ENCODE measurements at places on chromosomes 2 and 18.
A peak's percentile ranks its signal among the peaks of the same experiment; 100 is the strongest.

- DNase-seq: no peak
Measured at GRCh38 chr2:189015359-189015758, 41.2 kb downstream of the COL3A1 start.

GRCh38 chr2:105597011-105597805 lies 147.5 kb upstream of the NCK2 start:
- DNase-seq: no peak

DNA sequence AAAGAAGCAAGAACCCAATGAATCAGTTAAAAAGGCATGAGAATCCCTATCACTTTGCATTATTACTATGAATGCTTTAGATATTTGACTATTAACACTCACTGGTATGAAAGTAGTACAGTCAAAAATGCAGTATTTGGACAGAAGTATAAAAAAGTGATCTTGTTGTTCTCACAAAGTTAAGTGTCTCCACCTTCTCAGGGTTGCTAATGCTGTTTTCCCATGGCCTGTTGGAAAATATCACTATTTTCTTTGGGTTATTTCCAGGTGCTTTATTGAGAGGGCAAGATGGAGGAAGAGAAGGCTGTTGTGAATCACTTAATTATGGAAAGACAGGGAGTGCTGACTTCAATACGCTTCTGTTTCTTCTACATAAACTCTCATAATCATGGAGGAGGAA lies 13.6 kb upstream of the CREB1 start:
- DNase-seq: no peak

- no peak for DNase-seq
Measured at GRCh38 chr2:108833219-108833618, 46.6 kb downstream of the CCDC138 start.

DNA sequence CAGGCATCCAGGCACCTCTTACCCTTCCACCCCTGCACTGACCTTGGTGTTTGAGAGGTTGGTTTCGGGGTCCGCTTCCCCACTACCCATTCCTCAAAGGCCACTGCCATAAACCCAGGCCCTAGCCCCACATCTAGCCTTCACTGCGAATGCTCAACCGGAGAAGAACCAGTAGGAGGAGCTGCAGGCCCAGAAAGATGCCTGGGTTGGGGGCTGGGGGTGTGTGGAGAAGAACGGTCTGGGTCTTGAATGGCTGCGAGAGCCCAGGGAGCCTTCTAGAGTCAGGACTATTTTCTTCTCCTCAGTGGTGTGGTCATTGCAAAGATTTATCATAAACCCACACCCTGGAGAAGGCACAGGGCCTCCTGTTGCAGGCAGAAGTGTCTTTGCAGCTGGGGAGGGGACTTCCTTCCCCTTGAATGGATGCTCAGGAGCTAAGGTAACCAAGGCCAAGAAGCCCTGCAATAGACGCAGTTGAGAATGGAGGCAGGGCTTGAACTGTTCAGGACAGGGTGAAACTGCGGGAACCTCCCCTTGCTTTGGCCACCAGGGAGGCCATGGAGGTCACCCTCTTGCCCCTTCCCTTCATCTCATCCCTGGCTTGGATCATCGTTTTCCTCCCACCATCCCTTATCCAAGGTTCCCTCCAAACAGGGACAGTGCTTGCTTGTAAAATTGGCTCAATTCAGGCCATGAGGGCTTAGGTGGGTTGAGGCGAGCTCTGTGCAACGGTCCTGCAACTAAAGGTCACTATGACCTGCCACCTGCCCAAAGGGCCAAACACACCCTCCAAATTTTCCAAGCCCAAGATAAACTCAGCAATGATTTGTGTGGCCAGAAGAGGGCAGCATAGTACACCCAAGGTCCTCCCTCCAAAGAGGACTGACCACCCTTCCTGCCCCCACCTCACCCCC lies 20.9 kb downstream of the THNSL2 start:
- DNase-seq: no peak

DNA sequence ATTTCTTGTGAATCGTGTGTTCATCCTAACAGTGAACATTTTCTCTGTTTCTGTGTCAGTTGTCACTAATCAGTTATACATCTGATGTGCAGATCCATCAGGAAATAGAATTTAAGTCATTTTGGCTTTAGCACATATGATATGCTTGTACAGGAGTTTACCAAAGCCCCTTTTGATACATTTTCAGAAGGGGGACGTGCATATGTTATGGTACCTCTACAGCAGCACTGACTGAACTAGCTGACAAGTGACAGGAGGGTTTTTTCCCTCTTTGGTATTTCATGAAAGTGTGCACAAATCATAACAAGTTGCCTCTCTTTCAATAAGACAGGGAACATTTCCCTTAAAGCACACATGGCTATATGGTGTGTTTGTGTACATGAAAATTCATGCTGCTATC lies 536.5 kb downstream of the PLCL1 start:
- no peak for DNase-seq

- DNase-seq: no peak
Measured at GRCh38 chr2:28544922-28545589, 49.2 kb downstream of the PLB1 start.

- peak; percentile 47 for DNase-seq
Measured at GRCh38 chr18:9825571-9826073, 60.2 kb upstream of the TXNDC2 start.

- no peak for DNase-seq
Measured at GRCh38 chr2:146992466-146992865, 852.4 kb upstream of the ACVR2A start.

- no peak for DNase-seq
Measured at GRCh38 chr18:9714266-9715087, 6.4 kb downstream of the RAB31 start.

DNA sequence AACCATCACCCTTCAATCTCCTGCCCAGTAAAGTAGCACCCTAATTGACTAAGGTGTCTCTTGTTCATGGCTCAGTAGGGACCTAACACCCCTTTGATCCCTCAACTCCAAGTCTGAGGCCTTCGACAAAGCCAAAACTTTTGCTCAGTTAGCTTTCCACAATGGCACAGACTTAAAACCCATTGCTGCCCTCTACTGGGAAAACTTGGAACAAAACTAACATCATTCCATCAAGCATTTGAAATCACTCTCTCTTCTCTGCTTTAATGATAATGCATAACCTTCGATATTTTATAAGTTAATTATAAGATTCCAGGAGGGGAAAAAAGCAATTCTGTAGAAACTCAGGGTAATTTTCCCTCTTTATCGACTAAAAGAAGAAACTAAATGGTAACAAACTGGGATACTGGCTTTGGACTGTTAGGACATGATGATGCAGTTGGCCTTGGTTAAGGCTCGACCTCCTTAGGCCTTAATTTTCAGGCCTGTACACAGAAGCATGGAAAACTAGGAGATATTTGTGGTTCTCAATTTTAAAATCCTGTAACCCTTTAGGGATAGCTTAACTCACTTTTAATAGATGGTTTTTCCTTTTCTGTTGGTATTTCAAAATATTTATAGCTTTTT lies 127.8 kb downstream of the STK39 start:
- DNase-seq: peak; percentile 24

DNA sequence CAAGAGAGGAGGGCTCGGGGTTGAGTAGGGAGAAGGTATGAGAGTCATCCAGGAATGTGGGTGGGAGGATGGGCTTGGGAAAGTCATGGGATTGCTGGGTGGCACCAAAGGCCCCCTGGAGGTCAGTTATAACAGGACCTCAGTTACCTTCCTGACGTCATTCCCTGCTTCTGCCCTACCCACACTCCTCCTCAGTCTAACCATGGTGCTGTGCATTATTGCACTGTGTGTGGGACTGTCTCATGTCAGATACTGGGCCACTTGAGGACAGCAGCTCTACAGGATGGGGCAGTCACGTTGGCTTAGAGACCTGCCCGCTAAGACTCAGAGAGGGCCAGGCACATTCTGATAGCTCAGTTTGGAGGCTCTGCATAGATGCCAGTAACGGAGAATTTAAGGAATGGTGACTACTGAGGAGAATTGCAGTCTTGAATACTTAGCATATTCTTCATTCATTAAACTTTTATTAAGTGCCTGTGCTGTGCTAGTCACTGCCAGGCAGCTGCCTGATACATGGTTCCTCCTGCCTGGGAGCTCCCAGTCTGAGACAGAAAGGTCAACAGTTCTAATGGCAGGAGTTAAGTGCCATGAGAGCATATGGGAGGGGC lies 90.5 kb downstream of the LAMA3 start:
- no peak for DNase-seq

DNA sequence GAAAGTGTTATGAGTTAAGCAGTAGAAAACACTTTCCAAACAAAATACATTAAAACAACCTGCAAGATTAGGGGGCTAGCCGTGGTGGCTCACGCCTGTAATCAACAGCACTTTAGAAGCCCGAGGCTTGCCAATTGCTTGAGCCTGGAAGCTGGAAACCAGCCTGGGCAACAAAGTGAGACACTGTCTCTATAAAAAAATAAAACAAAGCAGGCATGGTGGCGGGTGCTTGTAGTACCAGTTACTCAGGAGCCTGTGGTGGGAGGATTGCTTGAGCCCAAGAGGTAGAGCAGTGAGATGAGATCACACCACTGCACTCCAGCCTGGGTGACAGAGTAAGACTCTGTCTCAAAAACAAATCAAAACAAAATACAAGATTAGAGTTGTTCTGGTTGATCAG lies 208.3 kb downstream of the ERBB4 start:
- DNase-seq: no peak

- no peak for DNase-seq
Measured at GRCh38 chr2:115414466-115414865, 972.0 kb downstream of the DPP10 start.

- DNase-seq: no peak
Measured at GRCh38 chr18:79389689-79390088, 6.0 kb upstream of the NFATC1 start.

DNA sequence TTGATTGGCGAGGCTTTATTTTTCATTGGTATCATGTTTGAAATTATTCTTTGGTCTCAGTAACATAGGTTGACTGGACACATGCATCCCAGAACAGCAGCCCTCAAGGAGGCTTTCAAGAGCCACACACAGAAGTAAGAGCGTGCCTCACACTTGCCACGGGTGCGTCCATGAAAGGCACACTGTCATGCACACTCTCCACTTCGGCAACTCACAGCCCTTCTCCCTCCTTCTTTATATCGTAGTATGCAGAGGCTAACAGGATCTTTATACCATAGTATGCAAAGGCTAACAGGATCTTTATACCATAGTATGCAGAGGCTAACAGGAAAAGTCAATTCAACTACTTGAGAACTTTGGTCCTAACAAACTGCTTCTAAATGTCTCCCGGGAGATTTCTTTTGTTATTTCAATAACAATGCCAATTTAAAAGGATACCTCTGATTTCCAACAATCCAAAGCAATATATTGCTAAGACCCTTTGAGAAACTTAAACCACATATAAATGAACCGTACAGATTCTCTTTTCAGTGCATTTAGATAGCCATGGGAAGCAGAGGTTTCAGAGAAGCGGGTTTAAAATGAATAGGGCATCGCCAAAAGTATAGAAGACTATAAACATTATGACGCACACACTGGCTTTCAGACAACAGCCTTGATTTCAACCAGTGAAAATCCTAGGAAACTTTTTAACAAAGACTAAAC lies 26.5 kb upstream of the ZNF516 start:
- DNase-seq: no peak

- DNase-seq: no peak
Measured at GRCh38 chr2:57570961-57571360, 475.6 kb upstream of the VRK2 start.

DNA sequence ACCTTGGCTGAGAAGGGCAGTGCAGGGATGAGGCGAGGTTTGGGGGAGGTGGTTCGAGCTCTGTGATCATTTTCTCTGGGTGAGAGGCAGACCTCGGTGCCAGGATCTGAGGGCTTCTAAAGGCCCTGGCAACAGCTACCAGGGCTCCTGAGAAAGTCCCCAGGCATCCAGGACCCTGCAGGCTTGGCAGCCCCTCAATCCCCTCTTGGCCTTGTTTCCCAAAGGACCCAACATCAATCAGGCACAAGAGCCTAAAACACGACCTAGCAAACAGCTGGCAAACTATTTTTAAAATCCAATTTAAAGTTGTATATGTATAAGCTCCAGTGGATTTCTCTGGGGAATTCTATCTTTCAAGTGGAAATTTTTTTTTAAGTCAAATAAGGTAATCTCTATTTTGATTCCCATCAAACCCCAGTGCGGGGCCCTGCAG lies 15.0 kb upstream of the MAT2A start:
- DNase-seq: no peak

- DNase-seq: peak; percentile 28
Measured at GRCh38 chr18:28365411-28365831, 188.5 kb upstream of the CDH2 start.

- DNase-seq: no peak
Measured at GRCh38 chr2:123808243-123808642, 216.8 kb upstream of the CNTNAP5 start.

DNA sequence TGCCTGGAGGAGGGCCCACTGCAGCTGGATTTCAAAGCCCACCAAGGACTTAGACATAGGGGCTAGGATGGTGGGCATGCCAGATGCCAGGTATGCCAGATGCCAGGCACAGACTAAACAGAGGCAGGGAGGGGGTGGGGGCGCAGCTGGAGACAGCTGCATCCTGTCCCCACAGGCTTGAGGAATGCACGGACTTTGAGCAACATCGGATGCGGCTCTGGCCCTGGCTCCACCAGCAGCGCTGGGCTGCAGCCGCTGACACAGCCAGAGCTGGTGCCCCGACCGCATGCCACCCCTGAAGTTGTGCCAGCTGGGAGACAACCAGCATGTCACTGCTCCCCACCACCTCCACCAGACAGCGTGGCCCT lies 39.5 kb downstream of the AQP12A start:
- DNase-seq: no peak

Measured in HS-5 (cell line).